Fibroblast of lung (primary cell): ENCODE measurements at places on chromosomes 6 and 20.

DNA sequence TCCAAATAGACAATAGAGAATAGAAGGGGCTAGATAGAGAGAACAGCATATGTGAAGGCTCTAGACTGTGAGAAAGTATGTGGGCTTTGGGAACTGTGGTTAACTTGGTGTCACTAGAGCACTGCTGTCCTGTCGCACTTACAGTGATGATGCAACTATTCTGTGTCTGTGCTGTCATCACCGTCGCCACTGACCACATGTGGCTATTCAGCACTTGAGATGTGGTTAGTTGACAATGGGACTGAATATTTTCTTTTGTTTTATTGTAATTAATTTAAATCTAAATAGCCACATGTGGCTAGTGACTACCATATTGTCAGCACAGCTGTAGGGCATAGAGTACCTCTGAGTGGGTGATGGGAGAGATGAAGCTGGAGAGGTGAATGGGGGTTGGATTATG, 39.0 kb upstream of the IFNGR1 start:
- DNase-seq: peak; percentile 5

DNA sequence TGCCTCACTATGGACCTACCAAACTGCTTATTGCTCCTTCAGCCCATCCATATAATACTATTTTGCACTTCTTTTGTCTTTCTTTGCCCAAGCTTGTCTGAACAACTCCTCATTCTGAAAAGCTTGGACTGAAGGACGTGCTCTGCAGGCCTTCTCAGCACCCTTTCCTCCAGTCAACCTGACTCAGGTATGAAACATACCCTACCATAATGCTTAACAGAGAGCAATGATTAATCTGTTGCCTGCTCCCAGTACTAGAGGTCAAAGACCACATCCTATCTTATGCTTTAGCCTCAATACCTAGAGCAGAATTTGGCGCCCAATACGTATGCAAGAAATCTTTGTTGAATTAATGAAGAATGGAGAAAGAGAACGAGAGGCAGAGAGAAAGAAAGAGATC, 55.2 kb downstream of the ATXN1 start:
- no peak for DNase-seq

DNA sequence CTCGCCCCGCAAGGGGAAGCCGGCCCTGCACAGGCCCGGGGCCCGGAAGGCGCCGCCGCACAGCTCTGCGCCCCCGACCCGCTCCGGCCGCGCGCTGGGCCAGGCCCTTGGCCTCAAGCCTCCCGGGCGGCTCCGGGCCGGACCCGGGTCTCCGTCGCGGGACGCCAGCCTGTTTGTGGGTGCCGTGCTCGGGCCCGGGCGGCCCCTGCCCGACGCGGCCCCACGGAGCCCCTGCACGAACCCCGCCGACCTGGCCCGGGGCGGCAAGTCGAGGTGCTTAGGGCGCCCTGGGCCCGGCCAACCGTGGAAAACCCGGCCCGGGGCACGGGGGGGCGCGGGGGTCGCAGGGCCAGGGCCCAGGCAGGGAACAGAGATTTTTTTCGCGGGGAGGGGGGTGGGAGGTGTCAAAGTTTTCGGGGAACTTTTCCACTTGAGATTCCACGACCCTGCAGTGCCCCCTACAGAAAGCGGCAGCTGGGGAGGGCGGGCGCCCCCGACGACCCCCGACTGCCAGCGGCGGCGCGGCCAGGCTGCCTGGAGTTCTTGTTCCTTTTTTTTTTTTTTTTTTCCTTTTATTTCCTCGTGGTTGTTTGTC, 805 bp upstream of the STX16 start:
- peak; percentile 24 for DNase-seq

DNA sequence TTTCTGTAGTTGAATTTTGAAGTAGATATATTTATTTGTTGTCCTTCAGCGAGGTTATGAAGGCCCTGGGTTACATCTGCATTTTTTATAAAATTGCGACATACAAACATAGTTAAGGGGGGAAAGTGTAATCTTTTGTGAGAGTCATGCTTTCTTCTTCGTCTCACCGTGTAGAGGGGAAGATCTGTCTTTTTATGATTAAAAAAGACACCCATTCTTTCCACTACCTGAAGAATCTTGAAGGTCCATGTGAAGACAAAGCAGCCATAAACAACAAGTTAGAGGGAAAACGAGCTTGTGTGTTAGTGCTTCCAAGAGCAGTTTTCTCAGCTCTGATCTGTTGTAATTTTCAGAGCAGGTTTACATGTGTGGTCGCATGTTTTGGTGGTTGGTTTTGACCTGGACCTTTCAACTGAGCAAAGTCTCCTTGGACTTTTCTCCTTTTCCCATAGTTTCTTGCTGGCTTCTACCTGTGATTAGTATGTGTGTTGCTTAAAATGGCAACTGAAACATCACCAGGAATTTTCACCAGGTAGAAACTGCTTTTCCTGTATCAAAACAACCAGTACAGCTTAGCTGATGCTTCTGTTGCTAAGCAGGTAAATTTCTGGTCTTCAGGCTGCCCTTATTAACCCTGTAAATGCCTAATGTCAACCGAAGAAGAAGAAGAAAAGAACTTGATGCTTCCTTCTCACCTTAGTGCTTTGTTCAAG, 37.3 kb downstream of the RREB1 start:
- no peak for DNase-seq

DNA sequence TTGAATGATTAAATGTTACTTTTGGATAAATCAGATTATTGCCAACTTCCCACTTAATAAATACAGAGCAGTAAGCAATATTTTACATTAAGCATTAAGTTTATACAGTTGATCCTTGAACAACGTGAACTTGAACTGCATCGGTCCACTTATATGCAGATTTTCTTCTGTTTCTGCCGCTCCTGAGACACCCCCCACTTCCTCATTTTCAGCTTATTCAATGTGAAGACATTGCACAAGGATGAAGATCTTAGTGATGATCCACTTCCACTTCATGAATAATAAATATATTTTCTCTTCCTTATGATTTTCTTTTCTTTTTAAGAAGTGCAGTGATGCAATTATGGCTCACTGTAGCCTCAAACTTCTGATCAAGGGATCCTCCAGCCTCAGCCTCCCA, 167.2 kb downstream of the LINC00237 start:
- no peak for DNase-seq

GRCh38 chr20:21713901-21714296, 8.4 kb downstream of the PAX1 start:
- DNase-seq: no peak

DNA sequence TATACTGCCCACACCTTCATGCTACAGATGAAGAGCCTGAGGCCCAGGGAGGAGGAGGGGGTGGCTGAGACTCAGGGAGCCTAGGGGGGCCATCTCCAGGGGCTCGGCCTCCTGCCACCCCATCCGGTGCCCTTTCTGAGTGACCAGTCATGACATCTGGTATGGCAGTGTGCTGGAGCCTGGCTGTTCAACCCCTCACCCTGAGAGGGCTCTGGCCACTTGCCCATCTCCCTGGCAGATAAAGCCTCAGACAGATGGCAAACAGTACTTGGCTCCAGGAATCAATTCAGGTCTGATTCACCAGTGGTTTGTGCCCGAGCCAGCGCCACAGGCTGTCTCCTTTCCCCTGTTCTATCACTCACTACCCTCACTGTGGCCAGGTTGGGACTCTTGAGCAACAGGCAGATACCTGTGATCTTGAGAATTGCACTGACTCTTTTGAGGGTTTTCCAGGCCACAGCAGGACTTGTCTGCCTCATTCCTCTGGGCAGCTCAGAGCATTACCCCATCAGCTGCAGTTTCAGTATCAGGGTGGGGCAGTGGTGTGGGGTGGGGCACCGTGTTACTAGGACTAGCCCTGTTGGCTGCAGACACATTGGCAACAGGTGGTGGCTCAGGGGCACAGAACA, 22.8 kb downstream of the SRSF3 start:
- no peak for DNase-seq

- DNase-seq: no peak
These were observed 104.8 kb downstream of the MAFB start for GRCh38 chr20:40584130-40584809.

DNA sequence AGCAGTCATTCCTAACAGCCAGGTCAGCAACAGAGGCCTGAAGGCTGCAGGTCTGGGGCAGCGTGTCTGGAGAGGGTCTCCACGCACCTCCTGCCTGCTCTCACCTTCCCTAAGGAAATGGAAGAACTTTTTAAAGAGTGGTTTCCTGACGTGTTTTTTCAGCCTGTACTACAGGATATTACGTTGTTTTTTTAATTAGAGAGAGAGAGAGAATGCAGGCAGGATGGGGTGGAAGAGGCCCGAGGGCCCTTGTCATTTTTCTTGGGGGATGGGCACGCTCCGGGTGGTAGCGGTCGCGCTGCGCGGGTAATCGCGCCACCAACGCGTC, 2.1 kb downstream of the DLL1 start:
- DNase-seq: no peak

GRCh38 chr20:10505827-10506226, 70.7 kb downstream of the SLX4IP start:
- DNase-seq: peak; percentile 71

- no peak for DNase-seq
These were observed 68.8 kb downstream of the UTRN start for GRCh38 chr6:144353871-144354314.

- peak; percentile 21 for DNase-seq
These were observed 31.8 kb upstream of the ELMO2 start for GRCh38 chr20:46438156-46438750.

GRCh38 chr6:131116755-131117360, 18.4 kb upstream of the AKAP7 start:
- DNase-seq: peak; percentile 44

DNA sequence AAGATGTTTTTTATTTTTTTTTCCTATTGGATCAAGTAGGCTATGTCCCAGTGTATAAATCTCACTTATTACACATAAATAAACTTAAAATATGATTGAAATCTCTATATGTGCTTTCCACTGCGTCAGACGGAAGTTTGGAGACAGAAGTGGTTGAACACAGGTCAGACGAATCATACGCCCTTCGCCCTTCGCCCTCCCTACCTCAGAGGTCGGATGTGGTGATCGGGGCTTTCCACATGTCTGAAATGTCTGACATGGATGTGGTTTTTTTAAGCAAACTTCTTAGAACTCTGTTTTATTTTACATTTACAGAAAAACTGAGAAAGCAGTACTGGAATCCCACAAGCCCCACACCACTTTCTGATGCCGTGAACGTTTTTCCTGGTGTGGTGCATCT, 344.4 kb downstream of the THBS2 start:
- no peak for DNase-seq

GRCh38 chr6:98382246-98382645, 452.1 kb upstream of the POU3F2 start:
- DNase-seq: no peak

GRCh38 chr20:35523298-35523888, 6.1 kb downstream of the C20orf173 start:
- DNase-seq: no peak

- no peak for DNase-seq
These were observed 27.1 kb downstream of the ID4 start for GRCh38 chr6:19864285-19864684.

DNA sequence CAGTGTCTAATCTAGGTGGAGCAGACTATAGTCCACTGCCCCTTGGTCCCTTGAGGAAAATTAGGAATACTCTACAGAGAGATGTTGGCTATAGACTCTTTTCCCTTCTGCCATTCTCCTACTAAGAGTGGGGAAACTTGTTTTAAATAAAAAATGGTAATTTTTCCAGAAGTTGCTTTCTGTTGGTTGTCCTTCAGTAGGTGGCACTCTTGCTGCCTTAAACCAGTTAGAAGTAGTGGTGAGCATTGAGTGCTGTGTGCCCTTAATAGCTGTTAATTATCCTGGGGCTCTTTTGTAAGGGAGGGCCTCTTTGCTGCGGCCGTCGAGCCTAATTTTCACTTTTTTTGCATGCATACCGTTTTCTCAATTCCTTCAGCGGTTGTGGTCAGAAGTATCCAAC, 2.8 kb downstream of the CMTR1 start:
- no peak for DNase-seq

GRCh38 chr20:33916768-33917167, 76.9 kb upstream of the RALY start:
- no peak for DNase-seq

DNA sequence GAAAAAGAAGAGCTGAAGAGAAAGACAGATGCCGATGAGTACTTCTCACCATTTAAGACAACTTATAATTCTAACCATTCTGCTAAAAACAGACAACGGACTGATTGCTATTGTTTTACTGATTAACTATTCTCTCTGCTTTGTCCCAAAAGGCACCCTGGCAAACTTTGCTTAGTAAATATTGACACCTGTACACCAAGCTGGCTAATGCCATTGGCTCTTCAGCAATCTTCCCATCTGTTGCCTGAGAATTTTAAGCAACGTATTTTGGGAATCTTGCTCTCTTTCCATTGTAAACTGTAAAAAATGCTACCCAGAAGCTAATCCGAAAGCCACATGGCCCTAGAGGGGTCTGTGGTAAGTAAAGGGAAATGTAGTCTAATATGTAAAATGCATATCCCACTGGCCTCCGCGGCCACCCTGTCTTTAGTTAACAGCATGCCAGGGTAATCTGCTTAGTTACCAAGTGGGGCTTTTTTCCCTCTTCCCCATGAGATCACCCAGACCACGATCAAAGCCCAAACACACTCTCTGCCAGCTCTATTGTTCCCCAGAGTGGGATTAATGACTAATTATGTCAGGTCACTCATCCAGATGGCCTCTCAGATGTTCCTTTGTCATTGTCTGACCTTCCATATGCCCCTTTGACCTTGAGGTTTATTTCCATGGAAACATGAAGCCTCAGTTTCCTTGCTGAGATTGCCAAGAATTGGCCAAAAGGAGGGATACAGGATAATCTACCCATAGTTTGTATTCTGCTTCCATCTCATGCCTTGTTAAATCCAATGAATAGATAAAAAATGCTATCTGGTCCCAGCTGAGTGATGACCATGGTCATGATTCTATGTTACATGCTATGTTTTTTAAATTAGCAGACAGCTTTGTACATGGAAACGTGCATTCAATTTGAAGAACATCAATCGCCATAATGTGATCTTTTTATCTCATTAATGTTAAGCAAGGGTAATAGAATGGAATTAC, 216.4 kb upstream of the MCHR2 start:
- no peak for DNase-seq

- no peak for DNase-seq
These were observed 11.1 kb downstream of the ULBP1 start for GRCh38 chr6:149974825-149975224.

- no peak for DNase-seq
These were observed 141.9 kb downstream of the HIVEP2 start for GRCh38 chr6:142803032-142803431.

DNA sequence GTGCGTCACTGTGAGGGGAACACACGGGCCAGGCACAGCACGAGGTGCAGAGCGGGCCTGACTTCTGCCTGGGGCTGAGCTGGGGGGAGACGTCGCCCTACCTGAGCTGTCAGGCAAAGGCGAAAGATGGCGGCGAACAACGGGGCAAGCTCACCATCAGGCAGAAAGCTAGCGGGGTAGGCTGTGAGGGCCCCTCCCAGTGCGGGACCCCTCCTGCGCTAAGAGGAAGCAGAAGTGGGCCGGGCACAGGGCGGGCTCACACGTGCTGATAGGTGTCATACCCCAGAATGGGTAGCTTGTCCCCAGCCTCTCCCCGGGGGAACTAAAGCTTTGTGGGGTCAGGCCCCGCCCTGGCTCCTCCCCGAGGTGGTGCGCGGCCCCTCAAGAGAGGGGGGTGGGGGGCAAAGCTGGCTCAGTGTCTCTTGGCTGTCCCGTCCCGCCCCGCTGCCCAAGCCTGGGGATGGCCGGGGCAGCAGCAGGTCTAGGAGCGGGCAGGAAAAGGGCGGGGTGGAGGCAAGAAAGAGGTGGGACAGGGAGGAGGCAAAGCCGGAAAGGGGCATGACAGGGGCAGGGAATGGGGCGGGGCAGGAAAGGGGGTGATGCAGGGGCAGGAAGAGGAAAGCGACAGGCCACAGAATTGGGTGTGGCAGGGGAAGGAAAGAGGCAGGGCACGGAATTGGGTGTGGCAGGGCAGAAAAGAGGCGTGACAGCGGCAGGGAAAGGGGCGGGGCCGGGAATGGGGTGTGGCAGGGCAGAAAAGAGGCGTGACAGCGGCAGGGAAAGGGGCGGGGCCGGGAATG, 14.7 kb downstream of the UCKL1 start:
- no peak for DNase-seq
